ENCODE measurements at places on chromosomes 13 and 19.

DNA sequence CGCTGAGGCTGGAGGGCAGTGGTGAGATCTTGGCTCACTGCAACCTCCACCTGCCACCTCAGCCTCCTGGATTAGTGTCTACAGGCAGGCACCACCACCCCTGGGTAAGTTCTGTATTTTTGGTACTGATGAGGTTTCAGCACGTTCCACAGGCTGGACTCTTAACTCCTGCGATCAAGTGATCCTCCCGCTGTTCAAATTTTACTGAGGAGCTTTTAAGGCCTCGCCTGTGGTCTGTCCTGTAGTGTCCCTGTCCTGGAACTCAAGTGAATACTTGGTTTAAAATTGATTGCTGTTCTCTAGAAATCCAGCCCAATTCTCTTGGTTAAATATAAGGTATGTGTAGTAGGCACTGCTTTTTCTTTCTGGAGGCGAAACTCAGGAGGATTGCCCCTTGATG lies 65.2 kb downstream of the DPRX start:
- no peak for DNase-seq

DNA sequence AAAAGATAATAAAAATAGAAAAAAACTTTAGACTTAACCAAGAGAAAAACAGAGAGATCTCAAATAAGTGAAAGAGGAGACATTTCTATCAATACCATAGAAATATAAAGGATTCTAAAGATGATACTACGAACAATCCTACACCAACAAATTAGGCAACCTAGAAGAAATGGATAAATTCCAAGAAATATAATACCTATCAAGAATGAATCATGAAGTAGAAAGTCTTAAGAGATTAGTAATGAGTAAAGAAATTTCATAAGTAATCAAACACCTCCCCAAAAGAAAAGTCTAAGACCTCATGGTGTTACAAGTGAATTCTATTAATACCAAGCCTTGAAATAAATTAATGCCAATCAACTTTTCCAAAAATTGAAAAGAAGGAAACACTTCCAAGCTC lies 1584.5 kb upstream of the MIR17HG start:
- no peak for DNase-seq

GRCh38 chr19:16829822-16830289 lies 658 bp downstream of the SIN3B start:
- DNase-seq = no peak

GRCh38 chr13:75372517-75372916 lies 109.5 kb downstream of the TBC1D4 start:
- peak; percentile 31 for DNase-seq

- DNase-seq = no peak
Observed at GRCh38 chr13:110433014-110433413, 125.9 kb downstream of the COL4A2 start.

GRCh38 chr19:55633861-55634260 lies 6.9 kb upstream of the ZNF580 start:
- DNase-seq = peak; percentile 13

- no peak for DNase-seq
Observed at GRCh38 chr19:18672044-18672451, 11.4 kb upstream of the CRTC1 start.

GRCh38 chr19:16067205-16067938 lies 8.9 kb upstream of the TPM4 start:
- no peak for DNase-seq

- no peak for DNase-seq
Observed at GRCh38 chr13:96940961-96941360, 53.3 kb downstream of the OXGR1 start.

DNA sequence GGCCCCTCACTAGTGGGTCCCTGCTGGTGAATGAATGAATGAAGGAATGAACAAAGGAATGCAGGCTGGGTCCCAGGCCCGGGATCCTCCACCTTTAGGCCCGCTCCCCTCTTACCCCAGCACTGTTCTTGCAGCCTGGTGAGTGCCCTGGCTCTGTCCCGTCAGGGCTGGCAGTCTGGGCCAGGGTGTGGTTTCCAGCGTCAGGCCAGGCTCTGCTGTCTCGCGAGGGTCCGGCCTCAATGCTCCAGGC lies 317 bp downstream of the LYL1 start:
- peak; percentile 7 for DNase-seq

DNA sequence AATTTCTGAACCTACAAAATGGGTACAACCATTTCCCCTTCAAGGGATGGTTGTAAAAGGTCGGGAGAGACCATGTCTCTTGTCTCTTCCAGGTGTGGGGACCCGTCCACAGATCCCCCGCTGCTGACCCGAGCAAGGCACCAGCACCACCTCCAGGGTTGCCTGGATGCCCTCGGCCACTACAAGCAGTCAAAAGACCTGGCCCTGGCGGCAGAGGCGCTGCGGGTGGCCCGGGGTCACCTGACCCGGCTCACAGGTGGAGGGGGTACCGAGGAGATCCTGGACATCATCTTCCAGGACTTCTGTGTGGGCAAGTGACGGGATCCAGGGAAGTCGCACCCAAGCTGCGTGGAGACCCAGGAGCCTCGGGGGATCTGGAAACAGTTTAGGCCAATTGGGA lies 4.0 kb downstream of the GTPBP3 start:
- DNase-seq = no peak

DNA sequence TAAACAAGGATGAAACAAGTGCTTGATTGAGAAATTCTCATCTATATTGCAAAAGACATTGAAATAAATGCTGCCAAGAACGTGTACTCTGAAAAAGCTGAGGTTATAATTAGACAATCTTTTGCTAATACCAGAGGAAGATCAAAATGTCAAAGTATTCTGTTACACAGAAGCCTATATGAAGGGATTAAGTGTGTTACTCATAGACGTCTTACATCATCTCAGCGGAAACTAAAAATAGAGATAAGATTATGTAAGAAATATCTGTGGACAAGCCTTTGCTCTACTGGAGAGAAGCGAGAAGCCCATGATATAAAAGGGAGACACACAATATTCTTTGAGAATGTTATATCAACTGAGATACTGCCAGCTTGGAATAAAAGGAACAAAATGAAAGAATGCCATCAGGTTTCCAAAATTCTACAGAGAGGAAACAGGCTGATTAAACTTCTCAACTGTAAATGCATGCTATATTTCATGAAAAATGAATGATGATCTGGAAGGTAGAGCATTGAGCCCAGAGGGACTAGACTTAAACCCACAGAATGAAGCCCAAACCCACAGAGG lies 699.0 kb downstream of the GPC5 start:
- no peak for DNase-seq

DNA sequence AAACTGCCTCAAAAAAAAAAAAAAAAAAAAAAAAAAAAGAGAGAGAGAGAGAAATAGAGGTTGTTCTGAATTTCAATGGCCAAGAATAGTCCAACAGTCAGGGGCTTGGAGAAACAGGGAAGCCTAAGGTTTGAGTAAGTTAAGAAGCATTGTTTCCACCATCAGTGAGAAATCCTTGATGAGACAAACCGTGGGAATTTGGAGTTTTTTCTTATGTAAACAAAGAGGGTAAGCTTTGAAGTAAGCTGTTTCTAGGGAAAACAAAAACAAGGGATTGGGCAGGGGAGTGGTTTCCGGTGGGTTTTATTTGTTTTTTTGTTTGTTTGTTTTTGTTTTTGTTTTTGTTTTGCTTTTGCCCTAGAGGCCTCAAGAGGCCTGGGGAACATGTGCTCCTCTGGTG lies 11.2 kb upstream of the ERVV-1 start:
- no peak for DNase-seq

- peak; percentile 62 for DNase-seq
Observed at GRCh38 chr13:44191504-44192171, 182.0 kb upstream of the SERP2 start.

DNA sequence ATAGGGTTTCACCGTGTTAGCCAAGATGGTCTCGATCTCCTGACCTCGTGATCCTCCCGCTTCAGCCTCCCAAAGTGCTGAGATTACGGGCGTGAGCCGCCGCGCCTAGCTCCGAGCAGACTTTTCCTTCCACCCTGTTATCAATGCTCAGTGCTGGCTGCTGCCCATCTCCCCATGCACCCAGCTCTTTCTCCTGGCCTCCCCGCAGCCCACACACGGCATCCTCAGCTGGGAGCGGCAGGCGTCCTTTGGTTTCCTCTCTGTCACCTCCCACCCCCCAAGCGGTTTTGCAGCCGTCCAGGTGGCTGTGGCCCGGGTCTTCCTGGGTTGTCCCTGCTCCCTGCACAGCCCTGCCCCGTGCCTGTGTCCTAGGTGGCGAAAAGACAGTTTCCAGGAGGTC lies 12.1 kb downstream of the PRR22 start:
- DNase-seq = no peak

- DNase-seq = no peak
Observed at GRCh38 chr19:5864725-5865486, 5.4 kb downstream of the FUT5 start.

GRCh38 chr19:8696993-8697392 lies 1.6 kb downstream of the ACTL9 start:
- no peak for DNase-seq

DNA sequence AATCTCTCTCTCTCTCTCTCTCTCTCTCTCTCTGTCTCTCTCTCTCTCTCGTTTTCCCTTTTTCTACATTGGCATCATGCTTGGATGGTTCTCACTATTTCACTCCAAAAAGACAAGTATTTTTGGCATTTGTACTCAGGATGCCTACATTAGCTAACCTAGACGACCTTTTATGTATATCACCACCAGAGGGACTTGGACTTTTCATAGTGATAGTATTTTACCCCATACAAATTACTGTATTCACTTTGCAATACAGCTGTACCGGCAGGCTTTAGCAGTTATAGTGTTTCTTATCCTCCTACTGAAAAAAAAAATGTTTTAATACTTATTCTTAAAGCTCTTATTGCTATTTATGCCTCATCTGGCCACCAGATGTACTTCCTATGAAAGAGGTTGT lies 687.2 kb upstream of the KLHL1 start:
- no peak for DNase-seq

GRCh38 chr13:48925001-48925400 lies 50.7 kb upstream of the FNDC3A start:
- no peak for DNase-seq

DNA sequence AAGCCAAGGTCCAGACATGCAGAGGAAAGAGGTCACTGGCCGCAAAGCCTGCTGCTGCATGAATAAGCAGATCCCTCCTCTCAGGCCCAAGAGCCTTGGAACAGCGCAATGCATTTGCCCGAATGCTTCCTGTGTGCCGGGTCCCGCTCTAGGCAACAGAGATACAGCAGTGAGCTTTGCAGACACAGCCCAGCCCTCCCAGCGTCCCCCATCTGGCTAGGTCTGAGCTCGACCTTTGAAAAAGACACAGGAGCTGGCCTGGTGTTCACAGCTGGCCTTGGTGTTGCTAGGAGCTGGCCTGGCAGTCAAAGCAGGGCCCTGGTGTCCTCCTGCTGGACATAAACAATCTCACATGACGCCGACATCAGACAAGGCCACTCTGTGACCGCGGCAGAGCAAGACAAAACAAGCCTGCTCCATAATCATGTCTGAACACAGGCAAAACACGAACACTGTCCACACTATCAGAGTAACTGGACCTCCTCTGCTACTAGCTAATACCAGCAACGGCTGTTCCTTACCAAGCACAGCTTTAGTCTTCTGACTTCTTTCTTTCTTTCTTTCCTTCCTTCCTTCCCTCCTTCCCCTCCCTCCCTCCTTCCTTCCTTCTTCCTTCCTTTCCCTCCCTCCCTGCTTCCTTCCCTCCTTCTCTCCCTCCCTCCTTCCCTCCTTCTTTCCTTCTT lies 5.7 kb upstream of the PEX11G start:
- no peak for DNase-seq

GRCh38 chr13:98133946-98134345 lies 8.9 kb upstream of the FARP1 start:
- DNase-seq = no peak

DNA sequence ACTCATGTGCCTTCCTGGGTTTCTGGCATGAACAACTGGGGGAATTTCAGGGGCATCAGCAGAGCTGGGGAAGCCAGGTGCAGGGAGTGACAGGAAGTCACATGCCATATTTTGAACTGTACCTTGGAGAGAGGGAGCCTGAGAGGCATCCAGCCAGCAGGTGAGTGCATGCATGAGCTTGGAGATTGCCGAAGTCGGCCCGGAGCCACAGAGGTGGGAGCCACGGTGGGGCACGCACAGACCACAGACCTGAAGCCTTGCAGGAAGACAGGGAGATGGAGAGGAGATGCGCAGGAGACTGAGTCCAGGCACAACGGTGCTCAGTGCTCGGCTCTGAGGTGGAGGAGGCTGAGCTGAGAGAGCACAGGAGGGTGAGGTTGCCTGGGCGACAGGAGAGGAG lies 55.1 kb downstream of the CDADC1 start:
- no peak for DNase-seq

DNA sequence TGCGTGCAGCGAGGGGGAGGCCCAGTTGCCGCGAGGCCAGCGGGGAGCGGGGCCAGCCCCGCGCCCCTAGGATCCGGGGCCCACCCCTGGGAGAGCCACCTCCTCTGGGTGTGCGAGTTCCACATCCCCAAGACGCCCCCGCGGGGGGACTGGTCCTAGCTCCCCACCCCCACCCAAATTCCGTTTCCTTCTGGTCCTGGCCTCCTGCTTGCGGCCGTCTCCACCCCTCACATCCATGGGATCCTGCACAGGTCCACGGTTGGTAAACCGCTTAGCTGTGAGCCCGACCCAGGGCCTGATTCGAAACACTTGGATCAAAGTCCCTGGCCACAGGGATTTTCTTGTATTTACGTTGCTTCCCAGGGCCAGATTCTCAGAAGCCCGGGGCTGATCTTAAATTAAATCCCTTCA lies 324 bp upstream of the FBXO17 start:
- DNase-seq = no peak

DNA sequence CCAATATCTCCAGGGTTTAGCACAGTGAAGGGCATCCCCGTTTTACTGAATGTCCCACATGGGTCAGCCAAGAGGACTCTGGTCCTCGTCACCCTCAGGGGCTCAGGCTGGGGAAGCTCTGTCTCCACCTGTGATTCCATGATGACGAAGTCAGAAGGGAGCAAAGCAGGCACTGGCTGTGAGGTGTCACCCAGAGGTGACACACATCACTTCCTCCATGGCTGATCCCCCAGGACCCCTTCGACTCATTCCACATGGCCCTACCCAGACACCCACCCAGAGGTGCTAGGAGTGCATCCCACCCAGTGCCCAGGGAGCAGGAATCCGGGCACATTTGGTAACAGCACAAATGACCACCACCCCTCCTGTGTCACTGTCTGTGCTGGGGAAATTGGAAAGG lies 145.2 kb upstream of the VSTM2B start:
- no peak for DNase-seq

- no peak for DNase-seq
Observed at GRCh38 chr13:79776531-79777295, 295.8 kb downstream of the NDFIP2 start.

- no peak for DNase-seq
Observed at GRCh38 chr19:16289594-16289993, 35.0 kb upstream of the KLF2 start.

DNA sequence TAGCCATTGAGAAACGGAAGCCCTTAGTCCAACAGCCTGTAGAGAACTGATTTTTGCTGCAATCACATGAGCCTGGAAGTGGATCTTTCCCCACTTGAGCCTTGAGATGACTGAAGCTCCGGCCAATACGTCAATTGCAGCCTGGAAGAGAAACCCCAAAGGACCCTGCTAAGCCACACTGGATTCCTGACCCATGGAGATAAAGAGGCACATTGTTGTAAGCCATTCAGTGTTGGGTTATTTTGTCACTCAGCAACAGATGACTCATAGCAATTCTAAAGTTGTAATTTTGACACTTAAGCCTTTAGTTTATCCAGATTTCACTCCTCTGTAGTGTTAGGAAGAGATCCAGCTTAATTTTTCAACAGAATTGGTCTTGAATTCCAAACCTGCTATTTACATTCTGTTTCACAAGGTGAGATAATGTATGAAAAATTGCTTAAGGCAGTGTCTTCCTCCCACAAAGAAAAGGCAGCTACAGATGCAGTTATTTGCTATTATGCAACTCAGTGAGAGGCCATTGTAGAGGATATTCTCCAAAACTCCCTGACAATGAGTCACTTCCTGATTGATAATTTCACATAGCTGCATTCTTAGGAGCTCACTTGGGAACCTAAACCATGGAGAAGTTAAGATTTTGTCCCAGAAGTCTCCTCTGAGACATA lies 59.4 kb upstream of the TSHZ3 start:
- DNase-seq = no peak

Measured in CD4-positive, alpha-beta memory T cell (primary cell).